ENCODE measurements at places on chromosomes 5 and 9.

DNA sequence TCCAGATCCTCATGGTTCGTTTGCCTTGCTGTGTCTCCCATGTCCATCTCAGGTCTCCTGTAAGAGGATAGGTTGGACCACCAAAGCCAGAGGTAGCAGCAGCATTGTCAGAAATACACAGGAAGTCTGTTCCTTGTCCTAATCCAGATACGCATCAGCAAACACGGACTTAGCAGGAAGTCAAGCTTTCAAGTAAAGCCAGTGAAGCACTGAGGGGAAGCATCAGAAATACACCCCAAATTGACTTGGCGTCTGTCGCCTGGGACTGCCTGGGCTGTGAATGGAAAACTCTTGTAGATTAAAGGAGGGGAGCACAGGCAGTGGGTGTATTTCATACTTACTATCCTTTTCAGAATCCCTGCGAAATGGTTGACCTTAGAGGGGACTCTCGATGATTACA, 171.3 kb downstream of the PSAT1 start:
- no peak for DNase-seq

- no peak for DNase-seq
These were observed 31.2 kb downstream of the ZNF618 start for GRCh38 chr9:113907282-113907681.

DNA sequence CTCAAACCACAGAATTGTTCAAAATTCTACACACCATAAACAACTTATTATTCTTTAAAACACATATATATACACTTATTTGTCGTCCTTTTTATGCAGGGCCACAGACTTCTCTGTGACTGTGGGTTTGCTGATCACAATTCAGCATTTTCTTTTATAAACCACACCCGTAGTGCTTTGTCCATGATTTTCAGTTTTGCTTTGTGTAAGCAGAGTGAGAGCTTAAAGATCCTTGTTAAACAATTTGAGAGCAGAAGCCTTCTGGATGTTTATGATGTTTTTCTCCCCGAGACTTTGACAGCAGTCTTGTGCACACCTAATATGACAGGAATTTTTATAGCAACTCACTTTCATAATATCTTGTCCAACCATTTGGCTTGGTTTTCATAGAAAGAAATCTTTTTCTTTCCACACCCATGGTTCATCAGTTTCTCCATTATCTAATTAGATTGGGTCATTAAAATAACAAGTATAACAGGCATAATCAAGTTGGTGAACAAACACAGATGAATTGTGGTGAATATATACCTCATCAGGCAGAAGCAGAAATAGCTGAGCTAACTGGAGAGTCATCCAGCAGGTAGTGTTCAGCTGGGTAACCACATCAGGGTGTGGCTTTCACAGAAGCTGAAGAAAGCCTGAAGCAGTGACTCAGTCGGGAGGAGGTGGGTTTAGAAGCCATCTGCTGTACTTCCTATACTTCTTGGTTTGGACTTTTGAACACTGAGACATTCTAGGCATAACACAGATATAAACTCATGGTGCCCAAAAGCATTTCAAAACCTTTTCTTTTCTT, 232.8 kb downstream of the DOCK8 start:
- DNase-seq = peak; percentile 23

DNA sequence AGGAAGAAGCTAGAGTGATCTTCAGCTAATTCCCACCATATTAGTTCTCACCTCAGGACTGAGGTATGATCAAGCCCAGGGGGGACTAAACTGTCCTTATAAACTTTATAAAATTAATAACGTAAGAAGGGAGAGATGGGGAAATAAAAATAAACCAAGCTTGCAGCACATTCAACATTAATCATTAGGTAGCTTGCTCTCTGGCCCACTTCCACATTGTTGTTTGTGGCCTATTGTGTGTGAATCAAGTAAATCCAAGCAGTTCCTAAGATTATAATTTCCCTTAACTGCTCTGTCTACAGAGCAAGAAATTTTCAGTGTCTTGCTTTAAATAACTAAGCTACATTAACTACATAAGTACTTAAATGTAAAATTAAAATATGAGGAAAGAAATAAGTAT, 131.3 kb upstream of the ABCA1 start:
- no peak for DNase-seq

- no peak for DNase-seq
These were observed 830 bp downstream of the S100Z start for GRCh38 chr5:76850543-76851145.

GRCh38 chr5:39459071-39459470, 34.3 kb upstream of the DAB2 start:
- no peak for DNase-seq

GRCh38 chr5:96876292-96876850, at the start of gene ERAP2:
TSS of gene ERAP2 (plus strand) at chr5:96876500. CDS start at chr5:96879686, 3,186 bp downstream.
- no peak for DNase-seq

DNA sequence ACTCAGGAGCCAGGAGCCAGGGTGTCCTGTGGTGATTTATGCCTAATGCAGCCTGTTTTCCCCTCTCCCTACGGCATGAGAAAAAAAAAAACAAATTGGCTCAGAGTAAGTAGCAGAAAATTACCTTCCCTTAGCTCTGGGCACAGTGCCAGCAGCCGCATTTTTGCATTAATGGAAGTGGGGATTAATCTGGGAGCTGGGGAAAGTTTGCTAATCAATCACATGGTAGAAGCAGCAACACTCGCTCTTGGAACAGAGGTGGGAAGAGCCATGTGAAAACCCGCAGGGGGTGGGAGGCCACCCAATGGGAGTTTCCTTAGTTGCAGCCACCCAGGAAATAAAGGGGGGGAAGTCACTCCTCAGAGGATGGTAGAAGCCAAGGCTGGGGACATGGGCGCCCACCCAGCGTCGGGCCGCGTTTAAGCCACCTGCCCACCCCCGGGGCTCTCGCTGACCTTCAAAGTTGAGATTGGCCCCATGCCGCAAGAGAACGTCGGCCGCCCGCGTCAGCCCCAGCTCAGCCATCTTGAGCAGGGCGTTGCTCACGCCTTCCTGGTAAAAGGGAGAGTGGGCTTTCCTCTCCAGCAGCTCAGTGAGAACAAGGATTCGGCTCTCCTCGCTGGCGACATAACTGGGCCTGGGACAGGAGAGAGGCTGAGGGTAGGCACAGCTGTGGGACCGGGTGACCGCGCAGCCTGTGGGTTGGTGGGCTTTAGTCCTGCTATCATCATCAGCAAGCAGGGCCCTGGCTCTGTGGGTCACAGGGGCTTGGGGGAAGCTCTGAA, 1.7 kb downstream of the ASB6 start:
- DNase-seq = no peak

GRCh38 chr5:35223787-35224395, 6.4 kb downstream of the PRLR start:
- no peak for DNase-seq

DNA sequence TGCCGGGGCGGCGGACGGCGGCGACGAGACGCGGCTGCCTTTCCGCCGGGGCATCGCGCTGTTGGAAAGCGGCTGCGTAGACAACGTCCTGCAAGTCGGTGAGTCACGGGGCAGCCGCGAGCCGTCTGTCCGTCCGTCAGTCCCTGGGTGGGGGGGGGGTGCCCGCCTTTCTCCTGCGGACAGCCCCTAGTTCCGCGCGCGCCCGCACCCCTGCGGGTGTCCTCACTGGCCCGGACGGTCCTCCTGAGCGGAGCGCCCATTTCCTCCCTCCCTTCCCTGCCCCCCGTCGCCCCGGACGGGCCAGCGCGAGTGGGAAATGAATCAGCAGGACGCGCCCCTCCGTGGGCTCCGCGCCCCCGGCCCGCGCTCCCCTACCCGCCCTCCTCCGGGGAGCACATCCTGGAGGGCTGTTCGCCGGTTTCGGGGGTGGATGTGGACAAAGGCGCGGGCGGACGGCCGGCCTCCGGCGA, 828 bp downstream of the ZSWIM6 start:
- DNase-seq = no peak

DNA sequence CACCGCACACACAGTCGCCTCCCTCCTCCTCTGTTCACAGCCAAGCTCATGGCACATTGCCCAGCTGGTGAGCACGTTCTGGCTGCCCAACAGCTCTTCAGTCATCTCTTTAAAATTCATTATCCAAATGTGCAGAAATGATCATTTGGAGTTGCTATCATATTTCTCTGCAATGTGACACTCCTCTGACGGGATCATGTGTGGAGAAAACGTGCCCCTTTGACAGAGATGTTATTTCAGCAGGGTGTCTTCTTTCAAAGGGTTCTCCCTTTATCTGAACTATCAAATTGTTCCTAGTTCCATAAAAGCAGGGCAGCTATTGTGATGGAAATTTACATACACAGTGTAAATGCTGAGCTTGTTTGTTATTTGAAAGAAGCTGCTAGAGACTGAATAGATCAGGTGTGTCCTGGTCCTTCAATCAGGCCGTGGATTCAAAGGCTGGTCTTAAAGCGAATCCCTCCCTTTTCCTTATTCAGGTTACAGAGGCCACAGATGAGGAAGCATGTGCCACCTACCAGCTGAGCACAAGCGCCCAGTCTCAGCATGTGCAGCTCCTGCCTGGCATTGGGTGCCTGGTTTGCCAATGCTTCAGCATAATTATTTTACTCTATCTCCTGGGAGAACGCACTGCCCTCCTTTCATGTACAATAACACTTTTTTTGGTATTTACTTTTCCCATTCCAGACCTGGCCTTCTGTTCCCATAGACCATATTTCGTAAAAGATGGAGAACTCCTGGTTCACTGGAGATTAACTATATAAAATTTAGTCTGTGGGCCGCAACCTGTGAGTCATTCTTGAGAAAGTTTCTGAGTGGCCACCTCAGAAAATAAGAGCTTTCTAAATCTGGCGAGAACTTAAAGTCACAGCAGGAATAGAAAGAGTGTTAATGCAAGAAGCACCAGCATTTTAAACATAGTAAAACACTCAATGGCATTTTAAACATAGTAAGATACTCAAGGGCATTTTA, 433.7 kb downstream of the ENC1 start:
- DNase-seq = no peak

GRCh38 chr9:130682421-130683121, 11.0 kb upstream of the EXOSC2 start:
- peak; percentile 50 for DNase-seq

DNA sequence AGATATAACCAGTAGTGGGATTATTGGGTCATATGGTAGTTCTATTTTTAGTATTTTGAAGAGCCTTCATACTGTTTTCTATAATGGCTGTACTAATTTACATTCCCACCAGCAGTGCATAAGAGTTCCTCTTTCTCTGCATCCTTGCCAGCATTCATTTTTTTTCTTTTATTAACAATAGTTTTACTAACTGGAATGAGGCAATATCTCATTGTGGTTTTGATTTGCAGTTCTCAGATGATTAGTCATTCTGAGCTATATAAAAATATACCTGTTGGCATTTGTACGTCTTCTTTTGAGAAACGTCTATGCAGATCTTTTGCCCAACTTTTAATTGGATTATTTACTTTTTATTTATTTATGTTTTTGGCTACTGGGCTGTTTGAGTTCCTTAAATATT, 1579.3 kb upstream of the CDH6 start:
- DNase-seq = no peak

DNA sequence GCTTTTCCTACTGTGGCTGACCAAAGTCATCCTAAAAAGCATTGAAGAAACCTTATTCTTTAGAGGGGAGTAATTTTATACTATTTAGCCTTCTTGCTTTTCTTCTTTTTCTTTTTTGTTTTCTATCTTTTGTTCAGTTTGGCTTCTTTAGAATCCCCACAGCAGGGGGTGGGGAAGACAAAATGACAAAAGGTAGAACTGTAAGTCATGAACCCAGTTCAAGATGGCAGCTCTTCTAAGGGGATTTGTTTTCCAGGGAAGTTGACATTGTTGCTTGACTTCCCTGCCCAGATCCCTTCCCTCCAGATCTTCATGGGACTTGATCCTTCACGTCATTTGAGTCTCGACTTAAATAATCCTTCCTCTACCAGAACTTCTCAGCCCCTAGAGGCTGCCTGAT, 692.4 kb upstream of the DMAC1 start:
- DNase-seq = no peak

DNA sequence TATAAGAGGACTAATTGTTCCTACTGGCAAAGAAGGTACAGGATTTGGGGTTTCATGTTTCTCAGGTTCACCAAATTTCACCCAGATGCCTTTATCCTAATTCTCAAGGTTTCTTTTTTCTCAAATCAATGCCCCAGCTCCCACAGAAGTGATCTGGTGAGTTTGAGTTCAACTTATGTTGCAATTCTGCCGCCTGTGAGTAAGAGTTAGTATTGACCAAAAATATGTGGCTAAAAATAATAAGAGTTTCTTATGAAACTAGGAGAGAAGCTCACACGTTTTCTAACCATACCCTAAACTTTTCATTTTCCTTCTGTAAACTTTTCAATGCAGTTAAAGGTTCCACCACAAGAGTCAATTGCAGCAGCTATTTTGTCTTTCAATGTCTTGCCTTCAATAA, 15.1 kb downstream of the SLCO6A1 start:
- DNase-seq = no peak

- no peak for DNase-seq
These were observed 17.2 kb upstream of the HK3 start for GRCh38 chr5:176916337-176916736.

- peak; percentile 48 for DNase-seq
These were observed 70.1 kb upstream of the SPATA31E1 start for GRCh38 chr9:87812375-87813118.

GRCh38 chr5:90421136-90421535, 11.6 kb upstream of the CETN3 start:
- DNase-seq = no peak

- DNase-seq = no peak
These were observed 477.1 kb downstream of the PDE4D start for GRCh38 chr5:59416451-59416850.

- no peak for DNase-seq
These were observed 30.0 kb downstream of the XPA start for GRCh38 chr9:97666907-97667686.

DNA sequence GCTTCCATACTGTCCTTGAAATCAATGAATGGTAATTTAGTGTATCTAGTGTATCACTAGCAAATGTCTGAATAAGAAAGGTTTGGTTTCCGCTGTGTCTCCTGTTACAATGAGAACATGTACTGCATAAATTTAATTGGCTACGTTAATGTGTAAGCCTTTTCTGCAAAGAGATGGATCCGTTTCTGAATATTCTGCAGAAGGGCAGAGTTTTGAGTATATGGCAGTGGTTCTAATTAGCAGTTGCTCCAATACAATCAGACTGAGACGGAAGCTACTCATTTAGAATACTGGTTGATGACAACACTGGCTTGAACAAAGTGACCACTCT, 555 bp upstream of the PCDHGC4 start:
- DNase-seq = no peak

GRCh38 chr5:31502506-31502905, 29.4 kb downstream of the DROSHA start:
- DNase-seq = no peak

GRCh38 chr5:112563169-112563826, 144.2 kb upstream of the EPB41L4A start:
- no peak for DNase-seq

- DNase-seq = no peak
These were observed 103.1 kb downstream of the SERINC5 start for GRCh38 chr5:80152778-80153177.

GRCh38 chr9:135275571-135276289, 188.3 kb downstream of the OLFM1 start:
- no peak for DNase-seq

DNA sequence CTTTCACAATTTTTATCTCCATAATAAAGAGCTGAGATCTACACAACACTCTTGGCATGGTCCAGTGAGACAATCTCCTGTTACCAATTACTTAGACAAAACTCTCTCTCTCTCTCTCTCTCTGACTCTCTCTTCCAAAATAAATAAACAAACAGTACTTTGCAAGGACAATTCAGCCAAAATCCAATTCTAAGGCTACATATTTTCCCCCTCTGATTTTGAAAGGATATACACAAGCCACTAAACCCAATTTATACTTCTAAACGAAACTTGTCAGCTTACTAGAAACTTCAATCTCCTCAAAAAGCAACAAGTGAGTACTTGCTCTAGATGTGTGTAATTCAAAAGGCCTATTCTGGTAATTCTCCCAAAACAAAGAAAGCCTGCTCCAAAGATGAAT, 26.3 kb upstream of the TNPO1 start:
- DNase-seq = no peak

Measured in stimulated activated CD4-positive, alpha-beta T cell treated with anti-CD3 and anti-CD28 coated beads, Interleukin-4, amount 100 ng/mL, for 48 hours (primary cell).